ENCODE measurements at places on chromosomes 4 and X. TPM values are rescaled to one million over a fixed set of nuclear protein-coding genes. Genes with fewer than 3 reads are reported as not detected.

DNA sequence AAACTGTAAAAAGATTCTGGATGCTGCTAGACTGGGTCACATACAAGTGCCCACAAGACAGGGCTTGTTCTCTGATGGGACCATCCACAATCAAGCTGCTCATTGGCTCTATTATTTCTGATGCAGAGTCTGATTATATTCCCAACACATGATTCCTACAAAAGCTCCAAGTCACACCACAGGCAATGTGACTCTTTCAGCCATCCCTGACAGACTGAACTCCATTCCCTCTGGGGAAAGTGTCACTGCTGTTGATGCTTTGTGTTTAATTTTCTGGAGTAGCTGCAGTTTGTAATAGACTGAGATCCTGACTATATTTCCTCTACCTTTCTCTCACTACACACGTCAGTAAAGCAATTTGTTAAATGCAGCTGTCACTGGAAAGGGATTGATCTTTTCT is 55.4 kb upstream of the BCLAF3 start:
- H3K27me3 ChIP-seq: no peaks in the 10 kb centered on the region
- no peak overlapping the region for H3K27ac ChIP-seq
- no peak overlapping the region for H3K4me3 ChIP-seq
- no peaks in the 10 kb centered on the region for H3K4me1 ChIP-seq
- DNase-seq: no peak
- no peaks in the 10 kb centered on the region for H3K36me3 ChIP-seq

DNA sequence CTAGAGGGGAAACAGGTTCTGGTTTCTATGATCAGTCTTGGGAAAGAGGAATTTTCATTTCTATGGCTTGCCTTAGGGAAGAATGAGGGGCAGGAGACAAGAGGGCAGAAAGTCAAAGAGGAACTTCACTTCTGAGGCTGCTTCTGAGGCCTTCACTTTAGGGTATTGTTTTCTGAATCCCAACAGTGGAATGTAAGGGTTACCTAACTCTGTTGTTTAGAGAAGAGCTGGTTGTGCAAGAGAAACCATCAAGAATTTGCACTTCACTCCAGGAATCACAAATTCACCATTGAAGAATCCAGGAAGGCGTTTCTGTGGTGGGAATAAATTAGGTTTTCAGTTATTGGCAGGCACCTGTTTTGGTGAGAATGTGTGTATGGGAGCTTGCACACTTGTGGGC is 126.7 kb upstream of the AMOT start:
- no peaks in the 10 kb centered on the region for H3K4me1 ChIP-seq
- no peaks in the 10 kb centered on the region for H3K27me3 ChIP-seq
- DNase-seq: no peak
- H3K27ac ChIP-seq: no peak overlapping the region

DNA sequence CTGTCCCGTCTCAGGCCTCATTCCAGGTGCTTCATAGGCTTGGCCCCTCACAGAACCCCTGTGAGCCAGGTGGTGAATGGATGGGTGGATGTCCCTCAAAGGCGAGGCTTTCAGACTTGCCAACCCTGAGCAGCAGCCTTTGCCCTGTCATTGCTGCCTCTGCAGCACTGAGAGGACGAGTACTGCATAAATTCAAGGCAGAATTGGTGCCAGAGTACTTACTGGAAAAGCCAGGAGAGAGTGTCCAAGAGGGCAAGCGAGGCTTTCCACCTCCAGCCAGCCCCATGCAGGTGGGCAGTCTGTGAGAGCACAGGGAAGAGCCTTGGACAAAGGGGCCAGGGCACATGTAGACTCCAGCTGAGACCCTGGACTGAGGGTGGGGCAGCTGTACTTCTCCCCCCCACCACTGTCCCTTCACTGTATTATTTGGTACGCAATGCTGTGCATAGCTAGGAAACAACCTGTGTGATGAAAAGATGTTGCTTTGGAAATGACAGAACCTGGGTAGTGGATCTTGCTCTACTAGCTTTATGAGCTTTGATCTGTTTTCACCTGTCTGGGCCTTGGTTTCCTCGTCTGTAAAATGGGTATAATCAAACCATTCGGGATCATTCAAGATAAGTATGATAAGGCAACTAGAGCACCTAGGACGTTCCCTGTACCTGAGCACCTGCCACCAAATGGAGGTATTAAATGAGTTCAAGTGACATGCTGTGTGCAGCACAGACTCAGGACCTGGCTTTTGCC is 224.9 kb upstream of the PSAPL1 start:
- no peak overlapping the region for H3K4me3 ChIP-seq
- no peaks in the 10 kb centered on the region for H3K4me1 ChIP-seq
- H3K27ac ChIP-seq: no peak overlapping the region

GRCh38 chr4:71538528-71538927 is 199.7 kb downstream of the SLC4A4 start:
- H3K27me3 ChIP-seq: no peaks in the 10 kb centered on the region
- no peaks in the 10 kb centered on the region for H3K4me1 ChIP-seq
- H3K4me3 ChIP-seq: no peak overlapping the region
- H3K36me3 ChIP-seq: no peaks in the 10 kb centered on the region

GRCh38 chrX:53255738-53256191 is 25.6 kb downstream of the IQSEC2 start:
- H3K27me3 ChIP-seq: no peaks in the 10 kb centered on the region
- no peak overlapping the region for H3K4me3 ChIP-seq
- no peaks in the 10 kb centered on the region for H3K4me1 ChIP-seq
- H3K27ac ChIP-seq: no peak overlapping the region
- no peak for DNase-seq
- H3K36me3 ChIP-seq: no peaks in the 10 kb centered on the region

The CCDC149 gene
- 5.8 TPM for total RNA-seq

The RASSF6 gene
- 6.2 TPM for total RNA-seq

Data from endodermal cell (in vitro differentiated cells).